ENCODE measurements at places on chromosomes 7 and 10.

- DNase-seq: no peak
These were observed 73.2 kb downstream of the CALD1 start for GRCh38 chr7:134852625-134853024.

- no peak for DNase-seq
These were observed 364.2 kb downstream of the AUTS2 start for GRCh38 chr7:69962186-69963065.

GRCh38 chr10:132363376-132363775 is 31.4 kb downstream of the LRRC27 start:
- no peak for DNase-seq

GRCh38 chr10:66723608-66724400 is 202.0 kb upstream of the LRRTM3 start:
- DNase-seq: no peak

GRCh38 chr10:12588091-12588860 is 238.9 kb downstream of the CAMK1D start:
- peak; percentile 60 for DNase-seq

- no peak for DNase-seq
These were observed 204.0 kb upstream of the GNAI1 start for GRCh38 chr7:79930604-79931003.

DNA sequence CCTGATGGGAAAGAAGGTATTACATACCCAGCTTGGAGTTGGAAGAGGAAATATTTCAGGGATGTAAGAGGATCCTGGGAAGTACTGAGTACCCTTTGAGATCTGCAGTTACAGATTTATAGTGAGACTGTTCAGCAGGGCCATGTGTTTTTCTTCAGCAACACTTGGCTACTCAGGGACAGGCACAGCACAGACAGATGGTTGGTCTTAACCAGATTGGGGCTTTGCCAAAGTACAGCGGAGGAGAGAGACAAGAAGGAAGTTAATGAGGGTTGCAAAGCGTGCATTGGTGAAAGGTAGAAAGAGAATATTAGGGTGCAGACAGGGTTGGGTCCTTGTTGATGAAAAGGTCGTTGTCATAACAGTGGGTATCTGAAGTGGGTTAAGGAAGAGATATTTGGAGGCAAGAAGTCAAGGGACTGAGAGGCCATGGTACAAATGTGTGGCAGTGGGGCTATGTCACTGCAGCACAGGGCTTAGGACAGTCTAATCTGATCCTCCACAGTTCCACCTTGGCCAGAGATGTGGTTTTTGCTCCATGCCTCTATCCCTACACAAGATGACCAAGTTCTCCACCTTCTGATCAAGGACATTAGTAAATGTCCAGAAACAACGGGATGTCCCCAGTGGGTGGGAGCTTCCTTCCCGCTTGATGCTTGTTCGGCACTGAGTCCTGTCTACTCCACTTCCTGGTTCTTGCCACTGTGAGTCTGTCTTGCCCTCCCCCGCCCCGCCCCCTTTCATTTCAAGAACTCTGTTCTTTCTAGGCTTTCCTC is 18.9 kb upstream of the DNAJC1 start:
- DNase-seq: peak; percentile 49

DNA sequence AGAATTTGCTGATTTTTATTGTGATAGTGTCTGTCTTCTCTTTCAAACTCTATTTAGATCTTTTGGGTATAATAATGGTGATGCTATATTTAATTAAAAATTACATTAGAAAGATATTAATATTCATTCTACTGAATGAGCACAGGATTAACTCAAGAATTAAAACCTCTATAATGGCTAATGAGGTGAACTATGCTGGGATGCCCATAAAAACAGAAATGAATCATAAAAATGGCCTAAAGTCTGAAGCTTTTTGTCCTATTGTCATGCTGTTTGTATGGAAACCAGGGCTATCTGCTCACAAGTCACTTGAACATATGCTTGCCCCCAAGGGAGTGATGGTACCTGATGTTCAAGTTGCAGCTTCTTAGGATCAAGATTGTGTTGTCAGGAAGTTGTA is 76.2 kb upstream of the ICA1 start:
- DNase-seq: no peak

DNA sequence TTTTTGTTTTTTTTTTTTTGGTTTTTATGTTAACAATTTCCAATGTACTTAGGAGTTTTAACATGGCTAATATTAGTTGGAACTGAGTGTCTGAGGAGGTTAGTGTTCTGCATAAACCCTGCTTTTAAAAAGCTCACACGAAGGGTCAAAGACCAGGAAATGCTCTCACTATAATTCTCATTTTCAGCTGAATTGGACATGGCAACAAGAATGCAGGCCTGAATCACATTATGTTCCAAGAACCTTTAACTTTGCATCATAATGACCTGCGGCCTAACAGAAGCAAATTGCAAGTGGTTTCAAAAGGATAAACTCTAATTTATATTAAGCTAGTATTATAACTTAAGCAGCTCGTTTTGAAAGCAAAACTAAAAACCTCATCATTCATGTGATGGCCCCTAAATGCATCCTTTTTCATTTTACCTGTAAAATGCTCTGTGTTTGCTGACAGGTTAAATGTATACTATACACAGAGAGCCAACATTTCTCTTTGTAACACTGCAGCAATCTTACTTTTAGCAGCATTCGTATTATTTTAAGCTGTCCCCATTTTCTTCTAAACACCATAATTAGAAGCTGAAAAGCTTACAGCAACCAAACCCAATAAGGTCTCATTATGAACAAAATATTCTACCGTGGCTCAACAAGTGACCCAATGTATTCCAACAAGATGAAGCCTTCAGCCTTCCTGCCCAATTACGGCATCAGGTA is 242.8 kb upstream of the SP4 start:
- no peak for DNase-seq

DNA sequence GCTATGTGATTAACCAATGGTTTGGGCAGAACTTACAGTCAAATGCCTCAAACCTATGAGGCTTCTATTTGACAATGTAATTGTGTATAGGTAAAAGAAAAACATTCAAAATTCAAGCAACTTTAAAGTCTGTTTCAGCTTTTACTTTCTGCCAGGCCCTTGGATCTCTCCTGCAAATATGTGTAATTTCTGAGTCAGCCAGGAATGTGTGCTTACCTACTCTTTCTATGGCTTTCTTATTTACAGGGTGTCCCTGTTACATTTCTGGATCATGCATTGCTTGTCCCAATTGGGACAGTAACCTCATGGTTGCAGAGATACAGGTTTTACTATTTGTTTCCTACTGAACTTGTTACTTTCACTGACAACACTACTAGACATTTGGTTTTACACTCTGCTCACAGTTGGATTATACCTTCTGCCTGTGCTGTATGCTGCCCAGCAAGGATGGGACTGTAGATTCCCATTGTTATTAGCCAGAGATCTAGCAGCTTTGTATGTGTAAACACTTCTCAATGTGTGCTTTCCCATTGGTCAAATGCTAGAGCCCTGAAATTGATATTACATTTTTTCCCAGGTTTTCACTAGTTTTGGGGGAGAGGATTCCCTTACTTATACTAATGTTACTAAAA is 355.3 kb downstream of the ARL4A start:
- DNase-seq: no peak

DNA sequence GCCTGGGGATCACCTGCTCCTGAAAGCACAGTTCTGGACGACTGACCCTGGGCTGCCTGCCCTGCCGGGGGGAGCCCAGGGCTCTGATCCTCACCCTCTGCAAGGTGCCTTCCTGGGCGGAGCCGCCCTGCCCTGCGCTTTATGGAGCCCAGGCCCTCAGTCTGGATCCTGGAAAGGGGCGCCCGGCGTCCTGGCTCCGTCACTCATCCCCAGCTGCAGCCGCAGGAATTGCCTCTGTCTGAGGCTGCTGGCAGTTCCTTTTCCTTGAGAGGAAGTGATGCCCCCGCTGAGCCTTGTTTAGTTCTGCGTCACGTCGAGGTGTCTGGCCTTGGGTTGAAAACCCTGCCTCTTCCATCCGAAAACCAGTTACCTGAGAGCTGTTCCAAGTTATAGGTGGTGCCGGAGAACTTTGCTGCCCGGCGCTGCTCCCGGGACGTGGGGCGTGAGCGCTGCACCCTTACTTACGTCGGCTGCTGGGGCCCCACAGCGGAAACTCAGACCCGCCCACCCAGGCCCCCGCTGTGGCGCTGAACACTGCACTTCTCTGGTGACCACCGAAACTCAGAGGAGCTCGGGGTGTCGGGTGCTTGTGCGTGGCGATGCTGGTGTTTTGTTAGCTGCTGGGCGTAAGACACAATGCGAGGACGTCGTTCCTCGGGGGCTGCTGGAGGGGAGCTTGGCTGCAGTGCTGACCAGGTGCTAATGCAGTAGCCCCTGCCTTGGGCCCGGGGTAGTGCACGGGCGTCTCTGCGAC is 5.4 kb downstream of the MAFK start:
- no peak for DNase-seq

GRCh38 chr7:47413526-47414341 is 168.2 kb downstream of the TNS3 start:
- no peak for DNase-seq

GRCh38 chr10:78927257-78927995 is 141.3 kb upstream of the ZMIZ1 start:
- no peak for DNase-seq

DNA sequence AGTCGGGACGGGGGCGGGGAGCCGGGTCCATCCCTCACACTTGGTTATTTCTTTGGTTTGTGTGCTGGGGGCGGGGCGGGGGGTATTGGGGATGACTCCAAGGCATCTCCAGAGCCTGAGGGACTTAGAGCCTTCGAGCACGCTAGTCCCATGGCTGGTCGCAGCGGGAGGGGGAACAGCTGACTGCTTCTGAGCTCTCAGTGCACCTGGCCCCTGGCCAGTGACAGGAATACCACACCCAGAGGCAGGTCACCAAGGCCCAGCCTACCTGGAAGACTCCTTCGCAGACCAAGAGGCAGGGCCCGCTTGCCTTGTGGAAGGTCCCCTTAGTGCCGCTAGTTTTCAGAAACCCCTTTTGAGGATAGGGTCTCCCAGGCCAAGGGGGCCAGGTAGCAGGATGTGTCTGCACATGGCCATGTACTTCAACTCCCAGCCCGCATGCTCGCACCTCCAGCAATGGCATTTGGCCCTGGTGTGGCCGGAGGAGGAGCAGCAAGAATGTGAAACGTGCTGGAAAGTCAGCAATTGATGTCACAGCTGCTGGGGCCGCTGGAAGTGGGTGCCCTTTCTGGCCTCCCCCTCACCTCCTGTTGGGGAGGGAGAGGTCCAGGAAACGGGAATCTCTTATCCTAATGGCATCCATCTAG is 40.3 kb downstream of the AGAP3 start:
- no peak for DNase-seq
